SHP77 treated with DMSO at 0.1 percent for 48 hours (cell line): ENCODE measurements at places on chromosomes 7 and 10.

GRCh38 chr7:138970952-138971351 lies 10.2 kb downstream of the KIAA1549 start:
- DNase-seq: no peak

- no peak for DNase-seq
Observed at GRCh38 chr7:29340696-29341095, 146.1 kb downstream of the CHN2 start.

DNA sequence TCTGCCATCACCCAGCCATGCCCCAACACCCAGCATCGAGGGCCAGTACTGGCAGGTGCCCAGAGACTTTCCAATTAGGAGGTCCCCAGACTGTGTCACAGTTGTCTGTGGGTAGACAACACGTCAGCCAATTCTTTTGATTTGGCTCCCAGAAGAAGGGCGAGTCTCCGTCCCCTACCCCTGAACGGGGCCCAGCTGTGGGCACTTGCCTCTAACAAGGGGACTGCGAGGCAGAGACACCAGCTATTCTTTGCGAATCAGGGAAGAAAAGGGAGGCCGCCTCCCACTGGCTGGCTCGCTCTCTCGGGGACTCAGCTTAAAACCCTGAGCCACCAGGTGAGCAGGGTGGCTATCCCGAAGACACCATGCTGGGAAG lies 167.3 kb downstream of the USP6NL start:
- DNase-seq: no peak

- DNase-seq: no peak
Observed at GRCh38 chr10:110827410-110827809, 44.3 kb upstream of the PDCD4 start.

DNA sequence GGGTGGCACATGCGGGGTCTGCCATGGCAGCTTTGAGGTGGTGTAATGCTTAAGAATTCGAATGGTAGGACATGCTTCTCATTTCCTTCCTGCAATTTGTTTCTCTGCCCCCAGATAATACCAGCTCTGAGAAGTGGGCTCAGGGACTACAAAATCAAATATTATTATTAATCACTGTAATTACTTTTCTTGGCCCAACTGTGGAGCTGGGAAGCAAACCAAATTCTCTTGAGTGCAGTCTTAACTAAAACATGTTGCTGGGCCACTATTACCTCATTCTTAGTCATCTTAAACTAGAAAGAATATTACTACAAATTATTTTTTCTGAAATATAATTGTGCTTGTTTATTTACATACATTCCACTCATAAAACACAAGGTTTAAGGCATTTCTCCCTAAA lies 566.7 kb upstream of the NRP1 start:
- DNase-seq: no peak

DNA sequence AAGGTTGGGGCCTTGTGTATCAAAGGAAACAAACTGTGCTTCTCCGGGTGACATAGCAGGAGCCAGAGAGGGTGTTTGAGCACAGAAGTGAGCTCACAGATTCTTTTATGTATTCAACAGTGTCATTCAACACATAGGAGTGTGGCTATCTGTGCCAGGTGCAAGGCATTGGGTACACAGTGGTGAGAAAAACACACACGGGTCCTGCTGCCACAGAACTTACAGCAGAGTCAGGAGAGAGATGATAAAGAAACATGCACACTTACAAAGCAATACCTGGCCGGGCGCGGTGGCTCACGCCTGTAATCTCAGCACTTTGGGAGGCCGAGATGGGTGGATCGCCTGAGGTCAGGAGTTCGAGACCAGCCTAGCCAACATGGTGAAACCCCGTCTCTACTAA lies 16.3 kb upstream of the ECHDC3 start:
- peak; percentile 44 for DNase-seq

GRCh38 chr7:143361552-143362130 lies 872 bp downstream of the FAM131B start:
- DNase-seq: no peak

- DNase-seq: peak; percentile 51
Observed at GRCh38 chr7:33459340-33459751, 330.0 kb downstream of the BBS9 start.

DNA sequence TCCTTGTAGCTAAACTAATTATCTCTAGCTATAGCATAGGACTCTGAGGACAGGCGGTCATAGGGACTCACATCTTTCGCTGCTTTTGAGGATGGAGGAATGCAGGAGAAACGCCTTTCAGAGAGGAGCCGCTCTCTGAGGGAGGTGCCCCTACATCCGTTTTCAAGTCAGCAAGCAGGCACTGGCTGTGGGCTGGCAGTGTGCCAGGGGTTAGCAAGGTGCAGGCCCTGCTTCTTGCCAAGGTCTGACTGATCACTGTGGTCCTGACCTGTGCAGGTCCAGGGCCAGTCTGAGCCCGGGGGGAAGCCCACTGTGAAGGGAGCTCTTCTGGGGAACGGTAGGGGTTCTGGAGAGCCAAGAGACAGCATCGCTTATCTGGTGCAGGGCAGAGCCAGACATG lies 89.4 kb downstream of the SH3PXD2A start:
- no peak for DNase-seq

GRCh38 chr7:131141443-131141967 lies 186.2 kb upstream of the MKLN1 start:
- no peak for DNase-seq

DNA sequence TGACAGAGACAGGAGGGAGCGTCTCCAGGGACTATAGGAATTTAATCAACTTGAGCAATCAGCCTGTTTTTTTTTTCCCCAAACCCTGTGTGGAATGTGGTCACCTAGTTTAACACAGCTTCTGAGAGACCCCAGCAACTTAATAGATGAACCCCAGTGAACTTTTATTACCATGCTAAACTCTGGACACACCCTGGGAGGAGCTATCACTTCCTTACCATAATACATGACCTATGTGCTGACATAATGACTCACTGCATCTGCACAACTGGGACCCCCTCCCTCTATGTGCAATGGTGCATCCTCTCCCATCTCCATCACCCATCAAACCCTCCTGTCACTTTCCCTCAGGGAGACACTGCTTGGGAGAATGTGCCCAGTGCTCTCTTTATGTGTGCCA lies 83.7 kb downstream of the EPC1 start:
- no peak for DNase-seq

- DNase-seq: no peak
Observed at GRCh38 chr7:101100858-101101847, 15.9 kb downstream of the TRIM56 start.

GRCh38 chr10:13291061-13291460 lies 8.8 kb downstream of the PHYH start:
- no peak for DNase-seq

DNA sequence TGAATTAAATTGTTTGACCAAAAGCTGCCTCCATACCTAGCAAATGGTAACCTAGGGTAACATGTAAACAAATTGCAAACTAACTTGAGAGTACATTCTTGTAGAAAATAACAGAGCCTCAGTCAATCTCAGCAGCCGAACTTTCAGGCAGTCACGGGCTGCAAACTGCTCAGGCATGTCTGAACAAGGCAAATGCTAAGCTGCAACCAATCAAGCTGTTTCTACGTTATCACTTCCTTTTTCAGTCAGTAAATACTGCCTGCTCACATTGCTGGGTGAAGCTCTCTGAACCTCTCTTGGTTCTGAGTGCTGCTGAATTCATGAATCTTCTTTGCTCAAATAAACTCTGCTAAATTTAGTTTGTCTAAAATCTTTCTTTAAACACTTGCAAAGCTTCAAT lies 1212.4 kb downstream of the SORCS1 start:
- DNase-seq: peak; percentile 38

DNA sequence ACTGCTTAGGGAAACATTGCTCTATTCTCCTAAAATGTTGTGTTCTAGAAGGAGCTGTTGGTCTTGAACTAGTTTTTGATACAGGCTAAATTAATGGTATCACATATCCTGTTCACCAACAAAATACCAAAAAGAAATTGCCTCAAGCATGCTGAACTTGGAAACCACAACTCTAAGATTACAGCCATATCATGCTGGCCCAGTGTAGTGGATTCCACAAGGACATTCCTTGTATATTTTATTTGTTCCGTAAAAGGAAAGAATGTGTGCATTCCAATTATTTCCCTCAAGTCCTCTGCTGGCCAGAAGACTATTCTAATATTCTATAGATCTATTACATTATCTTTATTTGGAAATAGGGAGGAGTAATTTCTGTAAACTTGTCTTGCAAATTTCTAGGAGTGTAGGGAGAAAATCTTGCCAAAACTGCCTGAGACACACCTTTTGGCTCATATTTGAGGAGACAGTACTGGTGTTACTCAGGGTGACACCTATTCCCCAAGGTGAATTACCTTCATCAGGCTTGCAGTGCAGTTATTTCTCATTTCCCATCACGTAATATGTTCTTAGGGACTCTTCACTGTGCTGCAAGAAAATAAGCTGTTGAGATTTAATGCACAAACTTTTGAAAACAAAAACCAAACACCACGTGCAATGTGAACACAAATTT lies 1.9 kb upstream of the NEBL start:
- no peak for DNase-seq

DNA sequence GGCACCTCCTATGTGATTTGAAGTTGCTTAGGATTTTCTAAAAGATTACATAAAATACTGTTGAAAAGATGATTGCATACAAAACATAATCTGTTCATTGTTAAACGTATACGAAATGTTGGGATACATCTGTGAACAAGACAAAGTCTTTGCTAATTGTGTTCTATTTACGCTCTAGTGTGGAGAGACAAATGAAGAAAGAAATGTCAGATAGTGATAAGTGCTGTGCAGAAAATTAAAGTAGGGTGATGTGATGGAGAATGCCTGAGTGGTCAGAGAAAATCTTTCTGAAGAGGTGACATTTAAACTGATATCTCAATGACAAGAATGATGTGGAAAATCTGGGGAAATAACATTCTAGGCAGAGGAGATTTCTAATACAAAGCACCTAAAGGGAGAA lies 13.4 kb upstream of the ZRANB1 start:
- DNase-seq: no peak

DNA sequence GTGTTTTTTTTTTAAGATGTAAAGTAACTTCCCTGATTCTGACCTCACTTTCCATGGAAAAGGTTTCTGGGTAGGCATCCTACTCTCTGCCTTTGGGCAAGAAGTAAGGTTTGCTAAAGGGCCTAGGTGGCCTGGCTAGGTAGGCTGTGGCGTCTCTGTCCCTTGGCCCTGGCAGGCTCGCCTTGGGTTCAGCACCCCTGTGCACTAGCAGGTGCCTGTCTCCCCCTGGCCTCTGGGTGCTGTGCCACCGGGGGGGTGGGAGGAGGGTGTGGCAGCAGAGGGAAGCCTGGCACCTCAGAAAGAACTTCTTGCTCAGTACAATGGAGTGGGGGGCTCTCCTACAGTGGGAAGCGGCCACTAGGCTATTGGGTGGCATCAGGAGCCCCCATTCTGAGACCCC lies 14.0 kb downstream of the TECPR1 start:
- DNase-seq: no peak

DNA sequence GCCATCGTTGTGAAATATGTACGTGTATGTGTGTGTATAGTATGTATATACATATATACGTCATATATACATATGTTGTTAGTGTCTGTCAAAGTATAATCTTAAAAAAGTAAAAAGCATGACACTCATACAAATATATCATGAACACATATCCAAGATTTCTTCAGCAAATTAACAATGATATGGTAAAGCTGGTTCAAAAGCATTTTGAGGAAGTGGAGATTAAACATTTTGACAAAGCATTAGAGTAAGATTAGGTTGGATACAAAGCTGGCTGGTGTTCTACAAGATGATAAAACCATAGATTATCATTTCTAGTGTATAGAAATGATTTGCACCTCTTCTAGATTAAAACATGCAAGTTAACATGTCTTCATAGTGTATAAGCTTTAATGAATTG lies 771 bp upstream of the NUDCD3 start:
- DNase-seq: no peak

DNA sequence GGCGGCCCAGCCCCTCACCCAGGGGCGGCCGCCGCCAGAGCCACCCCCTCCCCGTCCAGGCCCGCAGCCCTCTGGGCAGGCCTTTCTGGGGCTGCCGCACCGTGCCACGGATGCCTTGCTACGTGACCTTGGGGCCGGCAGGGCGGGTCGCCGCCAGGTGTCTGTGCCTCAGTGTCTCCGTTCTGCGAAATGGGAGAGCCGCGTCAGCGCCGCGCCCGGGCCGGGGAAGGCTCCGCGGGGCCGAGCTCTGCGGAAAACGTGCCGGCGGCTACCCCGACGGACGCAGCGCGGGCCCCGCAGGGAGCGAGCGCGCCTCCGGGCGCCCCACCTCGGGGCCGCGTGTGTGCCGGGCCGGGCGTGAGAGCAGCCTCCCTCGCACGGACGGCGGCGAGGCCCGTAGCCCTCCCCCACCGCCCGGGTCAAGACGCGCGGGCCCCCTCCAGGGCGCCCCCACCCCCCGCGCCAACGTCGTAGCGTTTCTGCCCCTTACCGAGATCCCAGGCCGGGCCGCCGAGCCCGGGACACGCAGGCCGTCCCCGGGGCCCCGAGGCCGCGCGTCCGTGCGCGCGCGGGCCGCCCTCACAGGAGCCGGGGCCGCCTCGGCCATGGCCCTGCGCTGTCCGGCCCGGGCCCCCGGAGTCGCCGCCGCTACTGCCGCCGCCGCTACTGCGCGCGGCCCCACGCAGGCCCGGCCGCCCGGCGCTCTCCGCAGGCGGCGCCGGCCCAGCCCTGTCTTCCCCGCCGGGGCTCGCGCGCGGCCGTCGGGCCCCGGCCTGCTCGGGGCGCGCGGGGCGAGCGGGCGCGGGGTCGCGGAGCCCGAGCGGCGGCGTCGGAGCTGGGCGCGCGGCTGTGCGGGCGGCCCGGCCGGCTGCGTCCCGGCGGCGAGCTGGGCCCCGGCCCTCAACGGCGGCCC lies 1.1 kb downstream of the ZNF777 start:
- DNase-seq: no peak

- DNase-seq: no peak
Observed at GRCh38 chr7:40047661-40048060, 86.8 kb downstream of the MPLKIP start.

GRCh38 chr7:100964630-100965029 lies 4.7 kb upstream of the MUC12 start:
- no peak for DNase-seq

DNA sequence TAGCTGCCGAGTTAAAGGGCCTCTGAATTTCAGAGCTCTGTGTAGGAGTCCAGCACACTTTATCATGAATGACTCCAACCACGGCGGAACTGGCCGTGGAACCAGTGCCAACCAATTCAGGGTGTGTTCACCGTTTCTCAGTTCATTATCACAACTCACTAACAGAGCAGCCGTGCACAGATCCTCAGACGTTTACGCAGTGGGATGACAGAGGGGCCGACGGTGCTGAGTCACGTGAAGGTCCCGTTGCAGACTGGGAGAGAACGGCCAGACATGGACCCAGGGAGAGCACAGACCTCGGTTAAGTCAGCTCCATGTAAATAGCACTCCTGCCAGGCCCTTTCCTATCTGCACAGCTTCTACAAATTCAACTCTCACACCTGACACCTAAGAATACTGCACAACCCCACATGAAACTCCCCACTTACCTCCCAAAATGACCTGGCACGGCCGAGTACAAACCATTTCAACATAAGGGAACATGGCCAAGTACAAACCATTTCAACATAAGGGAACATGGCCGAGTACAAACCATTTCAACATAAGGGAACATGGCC lies 95.5 kb downstream of the DIP2C start:
- DNase-seq: no peak
